ENCODE measurements at places on chromosomes 16 and 17. TPM values are rescaled to one million over a fixed set of nuclear protein-coding genes. Genes with fewer than 3 reads are reported as not detected.

The HSF5 gene
- total RNA-seq: 0.21 TPM

The GNG13 gene
- not detected for total RNA-seq

The KCNJ2 gene
- total RNA-seq: 0.82 TPM

The OTOA gene
- 0.17 TPM for total RNA-seq

The LRRC36 gene
- 0.54 TPM for total RNA-seq

The ZNF597 gene
- total RNA-seq: 2.9 TPM

The IKZF3 gene
- total RNA-seq: 0.17 TPM

The IRF8 gene
- 2.2 TPM for total RNA-seq

The GP1BA gene
- not detected for total RNA-seq

The KRTAP4-6 gene
- total RNA-seq: not detected

The ETV4 gene
- total RNA-seq: 42.1 TPM

The MAP2K6 gene
- total RNA-seq: 2.2 TPM

The ABCC1 gene
- 27.2 TPM for total RNA-seq

The MMP25 gene
- not detected for total RNA-seq

The WNT9B gene
- total RNA-seq: not detected

The OR3A3 gene
- not detected for total RNA-seq

The TNS4 gene
- 0.34 TPM for total RNA-seq

The KRTAP4-1 gene
- total RNA-seq: not detected

The ASGR1 gene
- total RNA-seq: 9.0 TPM

The ABCA10 gene
- 0.14 TPM for total RNA-seq

The ZG16B gene
- 1.1 TPM for total RNA-seq

The SCARF1 gene
- 41.0 TPM for total RNA-seq

The SLC4A1 gene
- total RNA-seq: not detected

The MYOCD gene
- 2.1 TPM for total RNA-seq

The KRT27 gene
- not detected for total RNA-seq

The KRT32 gene
- total RNA-seq: not detected

The SOST gene
- not detected for total RNA-seq

The STX1B gene
- total RNA-seq: 0.29 TPM

The ZNF200 gene
- total RNA-seq: 5.0 TPM

The CCL4 gene
- not detected for total RNA-seq

The INCA1 gene
- total RNA-seq: 2.2 TPM

The NUPR1 gene
- 0.55 TPM for total RNA-seq

The CDK3 gene
- 11.5 TPM for total RNA-seq

The TEKT5 gene
- total RNA-seq: 0.04 TPM

The CA5A gene
- total RNA-seq: not detected

The GAST gene
- not detected for total RNA-seq

The SLC6A2 gene
- total RNA-seq: not detected

Data from kidney epithelial cell (primary cell).